AG09309 (cell line): ENCODE measurements at places on chromosomes 6 and 20.

GRCh38 chr6:328136-328670 is 35.9 kb downstream of the DUSP22 start:
- peak; percentile 66 for DNase-seq

- no peak for DNase-seq
Observed at GRCh38 chr6:117502580-117502979, 20.1 kb downstream of the DCBLD1 start.

- no peak for DNase-seq
Observed at GRCh38 chr6:46014511-46015118, 1.0 kb downstream of the CLIC5 start.

- peak; percentile 87 for DNase-seq
Observed at GRCh38 chr20:57947421-57948179, 237.8 kb upstream of the PMEPA1 start.
